Nephron progenitor cell (in vitro differentiated cells): ENCODE measurements at places on chromosomes 3 and 15.
A peak's percentile ranks its signal among the peaks of the same experiment; 100 is the strongest.

- peak; percentile 30 for DNase-seq
These were observed 153.3 kb downstream of the P3H2 start for GRCh38 chr3:189967254-189967865.

DNA sequence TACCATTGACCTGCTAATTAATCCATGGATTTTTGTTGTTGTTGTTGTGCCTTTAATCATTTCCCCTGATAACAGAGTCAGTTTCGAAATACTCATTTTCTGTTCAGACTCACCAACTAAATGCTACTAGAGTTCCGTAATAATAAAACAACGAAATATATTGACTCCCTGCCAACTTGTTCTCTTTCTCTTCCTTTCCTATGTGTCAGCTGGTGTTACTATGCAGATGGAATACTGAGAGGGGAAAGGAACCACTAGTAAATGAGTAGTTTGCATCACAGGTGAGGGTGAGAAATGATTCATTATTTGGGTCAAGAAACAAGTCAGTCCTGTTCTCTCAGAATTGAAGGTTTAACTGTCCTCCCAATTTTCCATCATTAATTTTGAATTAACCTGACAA is 1027.3 kb downstream of the TUSC7 start:
- no peak for DNase-seq

DNA sequence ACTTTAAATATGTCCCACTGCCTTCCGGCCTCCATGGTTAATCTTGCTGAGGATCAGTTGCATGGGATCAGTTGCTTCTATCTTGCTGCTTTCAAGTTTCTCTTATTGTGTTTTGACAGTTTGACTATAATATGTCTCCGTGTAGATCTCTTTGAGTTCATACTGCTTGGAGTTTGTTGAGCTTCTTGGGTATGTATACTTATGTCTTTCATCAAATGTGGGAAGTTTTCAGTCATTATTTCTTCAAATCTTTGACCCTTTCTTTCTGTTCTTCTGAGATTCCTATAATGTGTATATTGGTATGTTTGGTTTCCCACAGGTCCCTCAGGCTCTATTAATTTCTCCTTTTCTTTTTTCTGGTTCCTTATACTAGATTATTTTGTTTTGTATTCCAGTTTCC is 30.8 kb downstream of the PCCB start:
- DNase-seq = no peak

- DNase-seq = no peak
These were observed 197.6 kb downstream of the THSD4 start for GRCh38 chr15:71312731-71313460.

DNA sequence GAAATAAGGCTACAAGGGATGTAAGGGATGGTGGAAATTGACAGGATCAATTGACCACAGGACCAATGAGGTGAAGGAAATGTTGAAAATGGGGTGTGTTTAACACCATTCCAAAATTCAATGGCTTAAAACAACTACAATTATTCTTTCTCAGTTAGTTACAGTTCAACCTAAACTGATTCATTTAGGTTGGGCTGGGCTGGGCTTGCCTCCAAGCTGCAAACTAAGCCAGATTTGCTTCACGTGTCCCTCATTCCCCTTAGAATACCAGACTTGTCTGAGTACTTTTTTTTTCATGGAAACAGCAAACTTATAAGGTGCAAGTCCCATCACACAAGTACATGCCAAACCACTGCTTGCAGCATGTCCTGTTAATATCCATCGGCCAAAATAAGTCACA is 280.1 kb downstream of the NEK10 start:
- no peak for DNase-seq

DNA sequence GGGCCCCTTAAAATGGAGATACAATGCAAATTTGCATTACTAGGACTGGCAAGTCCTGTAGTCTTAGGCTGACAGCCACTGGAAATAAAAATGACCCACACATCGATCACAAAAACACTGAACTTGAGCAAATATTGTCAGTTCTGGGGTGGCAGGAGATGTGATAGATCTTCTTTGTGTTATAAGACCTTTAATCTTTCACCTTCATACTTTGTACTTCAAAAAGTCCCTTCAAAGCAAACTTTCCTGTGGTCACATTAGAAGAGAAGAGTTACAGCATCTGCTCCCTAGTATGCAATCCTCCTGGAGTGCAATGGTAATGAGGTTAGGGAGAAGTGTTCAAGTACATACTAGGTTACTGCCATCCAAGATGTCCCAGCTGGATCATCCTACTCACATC is 149.4 kb upstream of the KCNMB2 start:
- no peak for DNase-seq

- no peak for DNase-seq
These were observed 204.3 kb upstream of the UBE3A start for GRCh38 chr15:25643120-25643519.

- no peak for DNase-seq
These were observed 46.9 kb upstream of the SLC7A14 start for GRCh38 chr3:170632780-170633179.

- no peak for DNase-seq
These were observed 27.5 kb downstream of the CRYGS start for GRCh38 chr3:186516646-186517045.

DNA sequence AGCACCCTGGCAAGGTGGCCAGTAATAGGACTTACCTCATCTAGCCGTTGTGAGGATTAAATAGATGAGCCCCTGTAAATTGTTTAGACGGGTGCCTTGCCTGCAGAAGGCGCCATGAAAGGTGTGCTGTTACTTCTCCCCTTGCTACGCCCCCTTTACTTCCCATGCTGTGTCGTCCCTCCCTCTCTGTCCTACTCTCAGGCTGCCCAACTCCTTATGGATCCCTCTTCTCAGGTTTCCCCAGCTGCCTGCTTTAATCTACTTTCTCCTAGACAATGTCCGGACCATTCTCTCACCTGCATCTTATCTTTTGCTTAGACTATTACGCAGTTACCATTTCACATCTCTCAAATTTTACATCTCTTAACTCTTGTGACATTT is 1.7 kb upstream of the FBXW12 start:
- no peak for DNase-seq

DNA sequence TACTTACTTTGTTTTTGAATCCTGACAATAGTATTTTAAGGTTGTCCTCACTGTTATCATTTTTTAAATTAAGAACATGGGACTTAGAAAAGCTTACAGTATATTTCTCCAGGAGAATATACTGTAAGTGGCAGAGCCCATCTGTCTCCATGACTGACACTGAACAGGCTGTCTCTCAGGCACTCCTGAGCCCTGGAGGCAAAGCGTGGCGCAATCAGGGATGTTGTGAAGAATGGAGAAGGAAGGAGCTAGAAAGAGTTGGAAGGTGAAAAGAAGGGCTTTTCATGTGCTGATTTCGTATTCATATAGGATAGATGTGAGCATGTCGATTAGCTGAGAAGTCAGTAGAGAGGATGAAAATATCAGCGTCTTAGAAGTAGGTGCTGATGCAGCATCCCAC is 41.5 kb downstream of the FGF12 start:
- no peak for DNase-seq

GRCh38 chr3:182315313-182315712 is 478.0 kb upstream of the ATP11B start:
- no peak for DNase-seq

DNA sequence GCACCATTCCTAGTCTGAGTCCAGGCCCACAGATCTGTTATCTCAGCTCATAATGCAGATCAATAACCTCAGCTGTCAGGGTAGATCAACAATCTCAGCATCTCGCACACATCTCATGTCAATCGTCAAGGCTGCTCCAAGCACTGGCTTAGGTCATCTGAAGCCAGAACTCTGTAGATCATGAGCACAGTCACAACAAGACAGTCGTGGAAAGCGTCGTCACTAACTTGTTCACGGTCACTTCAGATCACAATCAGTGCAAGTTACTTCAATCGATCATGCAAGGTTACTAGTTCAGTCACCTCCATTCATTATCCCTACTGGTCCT is 71.8 kb downstream of the RBPMS2 start:
- DNase-seq = no peak

DNA sequence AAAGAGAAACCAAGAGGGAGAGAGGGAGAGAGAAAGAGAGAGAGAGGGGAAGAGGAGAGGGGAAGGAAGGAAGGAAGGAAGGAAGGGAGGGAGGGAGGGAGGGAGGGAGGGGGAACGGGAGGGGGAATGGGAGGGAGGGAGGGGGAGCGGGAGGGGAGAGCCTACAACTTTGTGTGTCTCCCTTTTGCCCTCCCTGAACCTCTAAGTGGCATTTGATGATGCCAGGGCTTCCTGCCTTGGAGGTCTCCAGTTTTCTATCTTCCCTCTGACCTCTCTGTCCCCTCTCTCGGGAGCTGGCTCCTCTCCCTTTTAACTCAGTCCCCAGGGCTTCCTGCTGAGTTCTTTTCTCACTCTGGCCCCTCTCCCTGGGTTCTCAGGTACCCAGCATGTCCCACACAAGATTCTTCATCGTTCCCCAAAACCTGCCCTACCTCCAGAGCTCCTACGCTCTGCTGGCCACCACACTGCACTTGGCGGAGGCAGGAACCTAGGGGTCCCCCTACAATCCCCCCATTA is 12.5 kb upstream of the FAM174B start:
- no peak for DNase-seq

DNA sequence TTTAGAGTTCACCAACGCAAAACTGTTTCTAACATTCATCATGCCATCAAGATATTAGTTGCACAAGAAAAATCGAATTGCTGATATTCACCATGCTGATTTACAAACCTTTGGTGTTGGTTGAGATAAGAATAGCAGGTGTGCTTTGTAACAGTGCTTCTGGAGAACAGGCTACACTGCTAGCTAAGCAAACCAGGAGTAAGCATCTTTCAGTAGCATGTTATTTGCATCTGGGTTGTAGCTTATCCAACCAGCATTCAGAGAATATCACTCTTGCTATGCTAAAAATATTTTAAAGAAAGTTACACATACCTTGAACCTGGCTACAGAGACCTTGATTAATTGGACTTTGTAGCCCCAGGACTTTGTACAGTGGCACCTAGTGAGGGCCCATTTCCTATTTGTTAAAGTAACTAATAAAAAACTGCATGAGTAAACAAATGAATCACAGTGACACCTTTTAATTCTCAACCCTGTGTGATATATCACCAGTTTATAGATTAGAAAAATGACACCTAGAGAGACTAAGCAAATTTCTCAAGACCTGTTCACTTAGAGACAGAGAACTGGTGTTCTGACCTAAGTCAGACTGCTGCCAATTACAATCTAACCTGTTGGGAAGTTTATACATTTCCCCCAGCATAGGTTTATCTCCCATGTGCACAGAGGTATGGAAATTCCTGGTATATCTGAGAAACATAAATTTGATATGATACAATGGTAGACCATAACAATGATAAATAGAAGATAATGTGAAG is 435.5 kb upstream of the TGFBR2 start:
- no peak for DNase-seq
